ENCODE measurements at places on chromosomes 5 and 9. TPM values are rescaled to one million over a fixed set of nuclear protein-coding genes. Genes with fewer than 3 reads are reported as not detected.
A peak's percentile ranks its signal among the peaks of the same experiment; 100 is the strongest.

- H3K4me1 ChIP-seq: peaks cover 18% of the 10 kb centered on the region
- H3K36me3 ChIP-seq: no peaks in the 10 kb centered on the region
- H3K4me3 ChIP-seq: no peak overlapping the region
Observed at GRCh38 chr5:68444833-68445232, 229.3 kb downstream of the PIK3R1 start.

DNA sequence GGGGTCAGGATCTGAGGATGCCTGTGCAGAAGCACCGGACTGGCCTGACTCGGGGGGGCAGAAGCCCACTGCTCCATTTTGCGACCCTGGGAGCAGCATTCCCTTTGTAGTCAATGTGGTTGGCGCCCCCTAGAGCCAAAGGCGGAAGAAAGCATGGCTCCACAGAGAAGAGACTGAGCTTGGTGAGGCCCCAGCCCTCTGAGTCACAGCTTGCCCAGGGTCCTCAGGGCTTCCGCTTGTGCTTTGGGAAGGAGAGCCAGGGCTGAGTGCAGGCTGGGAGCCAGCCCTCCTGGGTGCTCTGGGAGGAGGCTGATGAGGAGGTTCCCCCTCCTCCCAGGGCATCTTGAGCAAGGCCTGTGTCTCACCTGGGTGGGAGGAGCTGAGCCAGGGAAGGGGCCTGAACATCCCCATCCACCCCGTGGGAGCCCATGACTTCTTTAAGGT, 5.5 kb upstream of the AQP3 start:
- H3K27ac ChIP-seq: no peak overlapping the region
- no peaks in the 10 kb centered on the region for H3K36me3 ChIP-seq
- no peak overlapping the region for H3K4me3 ChIP-seq
- no peaks in the 10 kb centered on the region for H3K27me3 ChIP-seq
- no peak for DNase-seq
- H3K4me1 ChIP-seq: peaks cover 10% of the 10 kb centered on the region

DNA sequence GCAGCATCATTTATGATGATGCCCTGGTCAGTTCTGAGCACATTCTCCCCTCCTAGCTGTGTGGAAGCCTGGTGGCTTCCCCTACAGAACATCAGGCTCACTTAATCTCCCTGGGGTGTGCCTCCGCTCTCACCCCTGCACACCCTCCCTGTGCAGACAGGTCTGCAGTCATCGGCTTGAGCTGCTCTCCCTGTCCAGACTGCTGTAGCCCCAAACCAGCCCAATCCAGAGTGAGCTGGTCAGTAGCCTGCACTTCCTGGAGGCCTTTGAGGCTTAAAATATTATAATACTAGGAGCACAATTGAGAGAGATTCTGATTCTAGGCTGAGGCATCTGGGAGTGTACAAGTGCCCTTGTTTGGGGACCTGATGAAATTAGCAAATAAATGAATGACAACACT, 60.2 kb downstream of the PPARGC1B start:
- no peaks in the 10 kb centered on the region for H3K36me3 ChIP-seq
- peaks cover 16% of the 10 kb centered on the region for H3K4me1 ChIP-seq
- no peak overlapping the region for H3K27ac ChIP-seq
- DNase-seq: no peak

GRCh38 chr5:3650320-3650719, 54.7 kb downstream of the IRX1 start:
- H3K4me3 ChIP-seq: no peak overlapping the region
- no peaks in the 10 kb centered on the region for H3K4me1 ChIP-seq
- no peaks in the 10 kb centered on the region for H3K36me3 ChIP-seq
- DNase-seq: no peak

DNA sequence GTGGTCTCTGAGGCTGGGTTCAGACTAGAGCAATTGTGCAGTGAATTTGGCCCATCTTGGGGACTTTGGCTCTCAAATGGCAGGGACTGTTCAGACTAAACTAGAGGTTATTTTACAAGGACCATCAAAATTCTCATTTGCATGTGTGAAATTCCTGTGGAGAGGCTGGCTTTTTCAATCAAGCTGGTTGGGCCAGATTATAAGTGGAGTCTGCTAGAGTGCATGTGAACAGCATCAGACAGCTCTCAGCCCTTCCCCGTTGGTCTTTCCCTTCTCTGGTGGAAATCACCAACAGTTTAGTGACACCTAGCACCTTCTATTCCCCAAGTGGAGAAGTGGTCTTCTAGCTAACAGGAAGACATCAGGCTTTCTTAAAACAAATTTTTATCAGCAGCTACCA, 301.3 kb downstream of the CWC27 start:
- peaks cover 59% of the 10 kb centered on the region for H3K4me1 ChIP-seq
- H3K27me3 ChIP-seq: no peaks in the 10 kb centered on the region
- no peak for DNase-seq
- H3K36me3 ChIP-seq: no peaks in the 10 kb centered on the region
- no peak overlapping the region for H3K27ac ChIP-seq

DNA sequence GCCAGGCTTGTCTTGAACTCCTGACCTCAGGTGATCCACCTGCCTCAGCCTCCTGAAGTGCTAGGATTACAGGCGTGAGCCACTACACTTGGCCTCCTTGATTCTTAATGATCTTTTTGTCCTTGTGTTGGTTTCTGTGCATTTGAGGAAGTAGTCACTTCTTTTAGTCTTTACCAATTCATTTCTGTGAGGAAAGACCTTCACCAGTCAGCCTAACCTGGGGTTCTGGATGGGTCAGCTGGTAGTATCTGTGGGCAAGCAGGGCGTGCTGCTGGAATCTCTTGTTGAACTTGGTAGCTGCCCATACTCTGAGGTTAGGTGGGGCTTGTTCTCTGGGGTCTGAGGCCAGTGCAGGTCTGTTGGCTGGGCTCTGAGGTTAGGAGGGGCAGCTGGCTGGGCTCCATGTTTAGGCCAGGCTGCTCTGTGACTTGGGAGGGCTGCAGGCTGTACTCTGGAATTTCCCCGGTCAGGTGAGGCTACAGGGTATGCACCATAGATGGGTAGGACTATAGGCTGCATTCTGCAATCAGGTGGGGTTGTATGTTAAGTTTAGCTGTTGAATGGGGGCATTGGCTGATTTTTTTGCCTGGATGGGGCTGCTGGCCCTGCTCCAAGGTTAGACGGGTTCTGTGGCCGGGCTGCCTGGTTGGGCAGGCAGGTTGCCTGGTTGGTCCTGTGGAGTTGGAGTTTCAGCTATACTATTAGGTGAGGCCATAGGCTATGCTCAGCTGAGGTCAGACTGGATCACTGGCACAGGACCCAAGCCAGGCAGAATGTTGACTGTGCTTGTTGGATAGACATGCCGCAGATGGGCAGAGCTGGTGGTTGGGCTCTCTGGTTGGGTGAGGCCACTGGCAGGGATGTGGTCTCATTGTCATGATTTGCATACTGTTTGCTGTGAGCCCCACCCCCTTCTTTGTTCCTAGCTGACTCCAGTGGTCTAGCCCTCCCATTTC, 19.2 kb downstream of the UBAP1 start:
- H3K27ac ChIP-seq: peak overlapping the region; percentile 2
- no peak overlapping the region for H3K4me3 ChIP-seq
- DNase-seq: peak; percentile 41
- peaks cover 2% of the 10 kb centered on the region for H3K36me3 ChIP-seq
- H3K27me3 ChIP-seq: no peaks in the 10 kb centered on the region

GRCh38 chr9:29144476-29144875, 1571.2 kb upstream of the C9orf72 start:
- H3K27ac ChIP-seq: no peak overlapping the region
- H3K4me3 ChIP-seq: no peak overlapping the region
- no peaks in the 10 kb centered on the region for H3K4me1 ChIP-seq
- H3K27me3 ChIP-seq: no peaks in the 10 kb centered on the region
- DNase-seq: no peak
- H3K36me3 ChIP-seq: no peaks in the 10 kb centered on the region

DNA sequence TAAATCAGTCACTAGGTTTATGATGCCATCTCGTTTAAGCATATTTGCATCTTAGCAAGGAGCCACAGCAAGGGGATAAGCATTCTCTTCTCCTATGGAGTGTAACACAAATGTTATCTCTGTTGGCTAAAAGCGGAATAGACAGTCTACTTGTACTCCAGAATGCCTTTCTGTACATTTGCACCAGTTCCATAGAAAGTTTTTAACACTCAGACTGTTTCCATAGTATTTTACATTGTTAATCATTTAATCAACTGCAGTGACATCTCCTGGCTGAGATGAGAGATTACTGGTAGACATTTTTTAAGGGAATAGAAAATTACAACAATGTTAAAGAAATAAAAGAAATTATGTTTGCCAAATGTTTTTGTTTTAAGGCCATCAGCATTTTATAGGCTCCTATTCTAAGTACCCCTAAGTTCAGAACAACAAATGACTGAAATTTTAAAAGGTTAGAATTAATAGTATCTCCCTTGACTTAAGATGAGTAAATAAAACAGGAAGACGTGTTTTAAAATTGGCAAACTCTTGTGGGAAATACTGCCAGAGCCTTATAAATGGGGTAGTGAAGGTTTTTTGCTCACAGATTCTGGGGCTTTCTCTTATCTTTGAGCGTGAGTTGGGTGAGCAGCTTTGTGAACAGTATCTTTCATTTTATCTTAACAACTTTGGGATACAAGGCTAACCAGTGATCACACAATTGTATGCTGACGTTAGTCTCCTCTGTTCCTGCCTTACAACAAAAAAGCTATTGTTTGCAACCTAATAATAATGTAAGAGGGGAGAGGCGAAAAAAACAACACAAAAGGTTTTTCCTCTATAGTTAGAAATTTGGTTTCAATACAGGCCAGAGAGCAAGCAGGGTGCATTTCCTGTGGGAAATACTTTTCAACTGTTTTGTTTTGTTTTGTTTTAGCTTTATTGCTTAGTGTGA, 294.3 kb downstream of the FBXL7 start:
- no peak overlapping the region for H3K27ac ChIP-seq
- no peaks in the 10 kb centered on the region for H3K27me3 ChIP-seq
- H3K4me1 ChIP-seq: peaks cover 53% of the 10 kb centered on the region
- H3K36me3 ChIP-seq: no peaks in the 10 kb centered on the region

DNA sequence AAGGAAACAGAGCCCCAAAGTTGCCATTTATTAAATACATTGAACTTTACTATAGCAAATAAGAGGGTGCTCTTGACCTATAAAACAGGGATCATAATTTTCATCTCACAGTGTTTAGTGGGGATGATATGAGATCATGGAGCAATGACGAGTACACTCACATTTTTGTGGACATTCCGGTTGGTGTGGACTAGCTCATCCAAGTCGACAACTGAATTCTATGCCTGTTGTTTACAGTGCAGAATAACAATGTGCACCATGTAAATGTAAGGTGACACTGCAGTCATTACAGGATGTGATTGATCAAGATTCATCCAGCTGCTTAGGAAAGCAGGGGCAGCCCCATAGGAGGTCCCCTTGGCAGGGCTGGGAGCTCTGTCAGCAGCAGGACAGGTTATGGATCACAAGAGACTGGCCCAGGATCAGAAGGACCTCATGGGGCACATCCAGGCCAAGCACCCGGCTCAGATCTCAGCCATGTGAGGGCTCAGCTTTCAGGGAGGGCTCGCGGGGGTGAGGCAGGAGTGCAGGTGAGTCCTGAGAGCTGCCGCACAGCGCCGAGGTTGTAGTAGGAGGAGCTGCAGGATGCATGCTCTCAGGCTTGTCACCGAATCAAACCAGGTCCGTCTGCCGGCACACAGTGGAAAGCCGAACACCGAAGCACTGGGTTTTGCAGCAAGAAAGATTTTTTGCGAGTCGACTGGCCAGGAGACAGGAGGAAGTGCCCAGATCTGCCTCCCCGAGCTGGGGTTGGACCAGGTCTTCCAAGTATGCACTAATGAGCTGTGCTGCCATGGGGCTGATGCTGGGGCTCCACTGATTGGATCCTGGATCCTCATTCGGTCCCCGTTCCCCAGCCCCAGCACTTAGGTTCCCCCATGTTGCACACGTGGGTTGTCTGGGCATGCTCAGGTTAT, 28.2 kb downstream of the MRPL36 start:
- H3K4me3 ChIP-seq: no peak overlapping the region
- DNase-seq: peak; percentile 82
- H3K27me3 ChIP-seq: peaks cover 21% of the 10 kb centered on the region
- H3K4me1 ChIP-seq: no peaks in the 10 kb centered on the region
- H3K27ac ChIP-seq: no peak overlapping the region

- no peaks in the 10 kb centered on the region for H3K27me3 ChIP-seq
- H3K36me3 ChIP-seq: no peaks in the 10 kb centered on the region
- peaks cover 9% of the 10 kb centered on the region for H3K4me1 ChIP-seq
- no peak overlapping the region for H3K4me3 ChIP-seq
- H3K27ac ChIP-seq: no peak overlapping the region
Observed at GRCh38 chr5:32489791-32490562, 45.4 kb upstream of the ZFR start.

DNA sequence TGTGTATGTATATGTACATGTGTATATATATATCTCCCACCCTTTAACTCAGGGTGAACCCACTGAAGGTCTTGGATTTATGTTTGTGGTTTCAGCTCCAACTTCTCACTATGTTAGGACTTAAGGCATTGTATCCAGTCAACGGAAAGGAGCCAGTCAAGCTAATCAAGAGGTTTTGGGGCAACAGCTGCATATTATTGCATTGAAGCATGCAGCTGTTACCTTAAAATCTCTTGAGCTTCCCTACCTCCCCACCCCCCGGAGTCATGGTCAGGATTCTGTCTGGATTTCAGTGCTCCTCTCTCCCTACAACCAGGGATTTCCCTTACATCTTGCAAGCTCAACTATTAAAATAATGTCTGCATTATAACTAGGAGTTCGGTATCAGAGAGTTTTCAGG, 399.5 kb downstream of the SPOCK1 start:
- H3K4me1 ChIP-seq: peaks cover 5% of the 10 kb centered on the region
- no peak for DNase-seq
- H3K27me3 ChIP-seq: no peaks in the 10 kb centered on the region
- H3K36me3 ChIP-seq: no peaks in the 10 kb centered on the region
- no peak overlapping the region for H3K4me3 ChIP-seq
- no peak overlapping the region for H3K27ac ChIP-seq

- peaks cover 24% of the 10 kb centered on the region for H3K27me3 ChIP-seq
- no peak overlapping the region for H3K4me3 ChIP-seq
- no peak for DNase-seq
- no peaks in the 10 kb centered on the region for H3K36me3 ChIP-seq
Observed at GRCh38 chr5:6466975-6467567, 18.4 kb downstream of the UBE2QL1 start.

FOXD4L4 gene
- total RNA-seq: not detected

CANX gene
- 695 TPM for total RNA-seq

DBH gene
- not detected for total RNA-seq

GARIN3 gene
- not detected for total RNA-seq

GBA2 gene
- total RNA-seq: 50.9 TPM

TICAM2 gene
- total RNA-seq: 4.0 TPM

PTCD2 gene
- total RNA-seq: 14.5 TPM

IL13 gene
- not detected for total RNA-seq
